Stimulated activated CD8-positive, alpha-beta memory T cell treated with anti-CD3 and anti-CD28 coated beads, Interleukin-7, amount 100 ng/mL, for 1 hour (primary cell): ENCODE measurements at places on chromosomes 2 and 18.

DNA sequence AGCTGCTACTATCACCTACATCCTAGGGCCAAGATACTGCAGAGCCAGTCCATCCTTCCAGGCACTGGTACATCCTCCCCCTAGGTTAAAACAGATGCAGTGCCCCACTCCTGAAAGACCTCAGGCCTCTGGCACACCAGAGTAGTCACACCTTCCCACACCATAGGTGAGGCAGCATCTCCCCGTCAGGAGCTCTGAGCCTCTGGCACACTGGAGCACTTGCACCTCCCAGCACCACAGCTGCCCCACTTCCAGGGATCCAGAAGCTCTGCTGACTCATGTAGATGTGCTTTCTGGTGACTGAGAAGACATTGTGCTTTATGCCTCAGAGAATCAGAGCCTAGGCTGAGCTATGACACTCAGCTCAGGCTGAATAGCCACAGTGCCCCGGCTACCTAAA is 138.4 kb upstream of the COL3A1 start:
- DNase-seq = no peak

- DNase-seq = no peak
These were observed 18.8 kb downstream of the UXS1 start for GRCh38 chr2:106175086-106175850.

- DNase-seq = no peak
These were observed 32.7 kb downstream of the QPCT start for GRCh38 chr2:37377187-37377532.

DNA sequence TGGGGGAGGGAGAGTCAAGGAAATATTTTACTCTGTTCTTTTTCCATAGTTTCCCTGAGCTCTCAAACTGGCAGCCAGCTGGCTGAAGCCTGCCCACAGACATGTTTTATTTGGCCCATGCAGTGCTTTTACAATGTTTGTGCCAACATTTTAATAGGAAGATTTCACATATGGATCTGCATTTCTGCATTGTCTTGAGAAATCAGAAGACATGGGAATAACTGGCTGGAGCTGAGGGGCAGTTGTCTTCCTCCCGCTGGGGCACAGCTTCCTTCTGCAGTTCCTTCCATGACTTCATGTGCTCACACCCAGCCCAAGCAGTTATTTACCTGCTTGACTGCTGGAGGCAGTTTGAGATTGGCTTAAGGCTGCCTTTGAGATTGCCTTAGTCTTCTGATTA is 74.4 kb downstream of the PLCL1 start:
- no peak for DNase-seq

DNA sequence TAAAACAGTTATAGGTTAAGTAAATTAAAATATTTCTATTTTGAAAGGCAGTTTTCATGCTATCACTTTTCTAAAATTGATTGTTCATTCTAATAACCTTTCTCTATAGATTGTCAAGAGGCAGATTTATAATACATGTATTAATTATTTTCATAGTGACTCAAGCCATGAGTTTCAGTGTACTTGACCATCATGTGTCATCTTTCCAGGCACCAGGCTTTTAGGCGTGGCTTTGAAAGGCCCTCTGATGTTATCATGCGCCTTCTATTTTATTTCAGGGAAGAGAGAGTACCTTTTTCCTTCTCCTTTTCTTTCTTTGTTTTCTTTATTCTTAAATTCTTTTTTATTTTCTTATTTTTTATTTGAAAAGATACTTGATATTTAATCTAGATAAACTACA is 128.3 kb upstream of the ETAA1 start:
- DNase-seq = no peak

- no peak for DNase-seq
These were observed 114.1 kb downstream of the GFPT1 start for GRCh38 chr2:69272803-69273471.

DNA sequence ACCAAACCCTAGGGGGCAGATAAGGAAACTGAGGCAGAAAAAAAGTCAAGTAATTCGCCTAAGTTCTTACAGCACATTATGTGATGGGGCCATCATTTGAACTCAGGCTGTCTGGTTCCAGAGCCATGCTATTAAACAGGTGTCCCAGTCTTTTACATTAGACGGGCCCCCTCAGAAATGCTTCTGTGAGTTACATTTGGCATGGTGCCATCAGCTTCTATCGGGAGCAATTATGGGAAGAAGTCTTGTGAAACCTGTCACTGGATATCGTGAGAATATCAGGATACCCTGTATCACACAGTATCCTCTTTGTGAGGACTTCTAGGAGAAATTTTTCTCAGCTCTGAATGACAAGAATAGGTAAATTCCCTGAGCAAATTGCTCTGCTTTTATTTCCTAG is 143.7 kb upstream of the NOSTRIN start:
- DNase-seq = no peak

DNA sequence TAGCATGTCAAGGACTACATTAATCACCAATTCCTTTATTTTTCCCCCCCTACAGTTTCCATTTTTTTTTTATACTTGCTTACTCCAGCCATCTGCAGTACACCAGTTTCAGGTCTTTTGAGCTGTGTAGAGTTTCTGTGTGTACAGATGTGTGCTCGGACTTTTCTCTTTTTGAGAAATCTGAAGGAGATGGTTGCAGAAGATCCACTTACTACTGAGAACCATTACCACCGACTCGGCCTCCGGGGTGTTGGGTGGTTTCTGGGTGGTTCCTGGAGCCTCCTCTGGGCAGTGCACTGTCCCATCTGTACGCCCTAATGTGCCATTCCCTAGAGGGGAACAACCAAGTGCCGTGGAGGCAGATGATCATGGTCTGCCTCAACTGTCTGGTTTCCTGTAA is 15.4 kb upstream of the LYPD6B start:
- no peak for DNase-seq

- no peak for DNase-seq
These were observed 23.4 kb downstream of the CROCC2 start for GRCh38 chr2:240929364-240930095.

DNA sequence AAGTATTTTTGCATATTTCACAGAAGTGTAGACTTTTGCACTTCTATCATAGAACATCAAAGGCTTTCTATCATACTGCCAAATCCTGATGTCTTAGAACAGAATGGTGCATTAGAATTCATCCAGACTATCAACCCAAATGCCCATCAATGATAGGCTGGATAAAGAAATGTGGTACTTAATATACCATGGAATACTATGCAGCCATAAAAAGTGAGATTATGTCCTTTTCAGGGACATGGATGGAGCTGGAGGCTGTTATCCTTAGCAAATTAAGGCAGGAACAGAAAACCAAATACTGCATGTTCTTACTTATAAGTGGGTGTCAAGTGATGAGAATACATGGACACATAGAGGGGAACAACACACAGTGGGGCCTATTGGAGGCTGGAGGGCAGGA is 150.2 kb downstream of the PHLPP1 start:
- no peak for DNase-seq

DNA sequence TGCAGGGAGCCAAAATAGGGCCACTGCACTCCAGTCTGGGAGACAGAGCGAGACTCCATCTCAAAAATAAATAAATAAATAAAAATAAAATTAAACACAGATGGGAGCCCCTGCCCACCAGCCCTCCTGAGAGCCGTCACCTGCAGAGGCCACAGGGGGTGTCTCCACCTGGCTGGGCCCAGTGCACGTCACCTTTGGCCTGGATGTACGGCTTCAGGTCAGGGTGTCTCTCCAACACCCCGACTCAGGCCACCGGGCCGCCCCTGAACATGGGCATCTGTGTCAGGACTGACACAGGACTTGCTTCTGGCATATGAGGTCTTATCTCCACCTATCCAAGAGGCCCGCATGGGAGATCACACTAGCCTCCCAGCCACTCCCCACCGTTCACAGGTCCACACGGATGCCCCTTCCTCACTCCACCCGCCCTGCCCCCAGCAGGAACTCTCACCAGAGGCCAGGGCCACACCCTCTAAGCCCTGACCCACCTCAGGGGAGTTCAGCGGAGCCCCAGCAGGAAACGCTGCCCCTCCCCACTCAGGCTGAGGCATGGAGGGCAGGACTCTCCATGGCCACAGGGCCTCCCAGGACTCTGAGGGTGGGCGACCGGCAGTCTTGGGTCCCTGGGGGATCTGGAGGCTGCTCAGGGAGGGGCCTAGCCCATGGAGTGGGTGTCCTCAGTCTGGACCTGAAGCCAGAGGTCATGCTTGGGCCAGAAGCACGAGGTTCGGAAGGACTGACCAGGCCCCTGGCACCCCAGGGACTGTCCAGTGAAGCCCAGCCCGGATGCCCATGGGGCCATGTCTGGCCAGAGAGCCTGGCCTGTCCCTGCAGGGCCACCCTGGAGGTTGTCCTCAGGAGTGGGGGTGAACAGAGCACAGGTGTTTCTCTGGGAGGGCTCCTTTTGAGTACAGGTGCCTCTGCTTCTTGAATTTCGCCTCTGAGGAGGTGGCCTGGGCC is 1.6 kb upstream of the CROCC2 start:
- no peak for DNase-seq

DNA sequence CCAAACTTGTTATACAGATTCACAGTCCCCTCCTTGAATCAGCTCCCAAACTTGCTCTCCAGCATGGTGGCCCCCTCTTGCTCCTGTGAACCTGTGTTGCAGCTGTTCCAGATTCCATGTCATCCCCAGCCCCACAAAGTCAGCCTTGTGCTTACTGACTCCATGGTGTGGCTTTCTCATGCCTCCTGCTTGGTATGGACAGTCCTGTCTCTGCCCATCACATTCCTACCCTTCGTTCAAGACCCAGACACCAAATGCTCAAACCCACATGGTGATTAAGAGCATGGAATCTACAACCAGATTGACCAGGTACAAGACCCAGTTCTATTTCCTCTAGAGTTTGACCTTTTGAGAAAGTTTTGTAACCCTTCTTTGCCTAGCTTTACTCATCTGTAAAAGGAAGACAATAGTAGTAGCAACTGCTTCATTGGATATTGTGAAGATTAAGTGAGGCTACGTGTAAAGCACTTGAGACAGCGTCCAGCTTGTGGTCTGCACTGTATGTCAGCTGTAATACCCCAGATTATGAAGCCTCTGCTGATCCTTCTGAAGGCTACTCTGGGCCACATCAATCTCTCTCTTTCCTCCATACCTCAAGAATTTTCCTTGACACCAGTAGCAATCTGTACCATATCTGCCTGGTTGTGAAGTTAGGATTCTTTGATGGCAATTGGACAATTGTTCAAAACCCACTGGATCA is 146.4 kb upstream of the HAAO start:
- no peak for DNase-seq

- no peak for DNase-seq
These were observed 187.1 kb downstream of the MYCN start for GRCh38 chr2:16127276-16127940.

DNA sequence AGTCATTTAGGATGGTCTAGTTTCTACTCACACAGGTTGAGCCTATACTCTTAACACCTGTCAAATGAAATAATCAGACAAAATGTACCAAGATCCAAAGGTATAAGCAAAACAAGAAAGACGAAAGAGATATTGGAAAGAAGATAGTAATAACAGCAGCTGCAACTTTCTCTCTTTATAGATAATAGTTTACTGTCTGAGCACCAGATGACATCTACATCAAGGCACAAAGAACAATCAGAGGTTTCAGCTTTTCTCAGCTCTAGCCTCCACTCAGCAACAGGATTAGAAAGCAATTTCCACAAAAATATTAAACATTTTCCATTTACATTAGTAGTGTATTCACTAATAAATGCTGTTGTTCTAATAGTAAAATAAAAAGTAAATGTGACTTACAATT is 66.3 kb downstream of the RTTN start:
- DNase-seq = no peak

- DNase-seq = no peak
These were observed 392.1 kb upstream of the RAB12 start for GRCh38 chr18:8217051-8217564.

GRCh38 chr2:202172439-202173211 is 65.8 kb downstream of the SUMO1 start:
- DNase-seq = no peak
